ENCODE measurements at places on chromosomes 4 and X.
A peak's percentile ranks its signal among the peaks of the same experiment; 100 is the strongest.

- DNase-seq: no peak
Measured at GRCh38 chrX:16469870-16470269, 180.1 kb upstream of the S100G start.

DNA sequence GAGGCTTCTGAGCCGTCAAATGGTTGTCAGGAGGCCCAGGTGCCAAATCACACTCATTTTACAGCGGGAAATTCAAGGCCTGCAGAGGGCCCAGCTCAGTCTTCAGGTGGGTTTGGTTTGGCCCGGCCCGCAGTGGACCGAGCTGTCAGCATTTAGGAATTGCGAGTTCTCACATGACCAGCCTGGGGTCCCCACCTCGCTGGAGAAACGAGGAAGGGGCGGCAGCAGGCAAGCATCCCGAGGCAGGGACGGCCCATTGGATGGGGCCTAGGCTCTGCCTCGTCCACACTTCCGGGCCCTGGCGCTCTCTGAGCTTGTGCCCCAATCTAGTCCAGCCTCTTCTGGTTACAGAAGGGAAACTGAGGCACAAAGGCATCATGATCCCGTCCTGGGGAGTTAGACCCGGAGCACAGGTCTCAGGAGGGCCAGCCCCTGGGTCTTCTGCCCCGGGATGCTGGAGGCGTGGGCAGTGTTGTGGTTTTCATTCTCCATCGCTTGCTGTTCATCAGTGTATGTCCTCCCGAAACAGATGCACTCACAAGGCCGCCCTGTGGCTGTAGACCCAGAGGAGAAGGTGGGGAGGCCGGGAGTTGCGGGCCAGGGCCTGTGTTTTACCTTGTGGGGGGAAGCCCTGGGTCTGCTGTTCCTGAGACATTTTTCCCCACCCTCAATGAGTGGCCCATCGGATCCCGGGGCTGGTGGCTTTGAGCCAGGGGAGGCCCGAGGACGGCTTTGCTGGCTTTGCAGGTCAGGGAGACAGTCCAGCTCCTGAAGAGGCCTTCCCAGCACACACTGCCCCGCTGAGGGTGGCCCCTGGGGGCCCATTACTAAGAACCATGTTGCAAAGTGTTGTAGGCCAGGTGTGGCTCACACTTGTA, 8.9 kb downstream of the PSAPL1 start:
- no peak for DNase-seq

DNA sequence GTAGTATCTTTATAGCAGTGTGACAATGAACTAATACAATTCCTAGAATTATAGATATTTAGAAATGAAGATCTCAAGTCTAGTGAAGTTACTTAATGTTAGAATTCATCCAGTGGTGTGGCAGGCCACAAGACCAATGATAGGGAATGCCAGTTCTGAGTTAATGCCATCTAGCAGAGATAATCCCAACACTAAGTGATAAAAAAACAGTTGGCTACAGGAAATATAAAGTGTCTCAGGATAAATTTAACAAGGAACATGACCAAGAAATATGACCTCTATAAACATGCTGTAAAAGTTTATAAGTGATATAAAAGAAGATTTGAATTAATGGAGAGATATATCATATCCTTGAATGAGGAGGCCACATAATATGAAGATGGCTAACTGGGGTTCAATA, 1790.5 kb upstream of the ADGRL3 start:
- DNase-seq: no peak

DNA sequence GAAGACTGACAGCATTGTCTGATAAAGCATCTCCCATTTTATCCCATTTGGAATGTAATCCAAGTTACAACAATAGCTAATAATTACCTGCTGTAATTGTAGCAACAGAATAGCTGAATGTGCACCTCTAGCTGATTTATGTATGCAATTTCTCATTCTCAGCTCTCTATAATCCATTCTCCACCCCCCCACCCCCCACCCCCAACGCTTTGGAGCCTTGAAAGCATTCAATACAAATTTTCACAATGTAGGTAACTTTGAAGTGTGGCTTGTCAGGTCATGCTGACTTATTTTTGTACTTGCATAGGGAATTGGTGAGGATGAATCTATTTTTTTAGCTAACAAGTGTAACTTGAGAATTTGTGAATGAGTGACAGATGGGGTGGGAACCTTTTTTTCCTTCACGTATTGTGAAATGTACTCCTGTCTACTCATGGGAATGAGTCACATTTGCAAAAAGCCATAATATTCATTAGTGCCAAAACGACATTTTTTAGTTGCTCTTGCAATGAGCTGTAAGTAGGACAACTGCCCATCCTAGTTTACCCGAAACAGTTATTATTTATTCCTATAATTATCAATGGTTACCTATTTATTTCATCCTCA, 159.3 kb downstream of the PALLD start:
- DNase-seq: peak; percentile 49

- no peak for DNase-seq
Measured at GRCh38 chr4:138297743-138298405, 55.7 kb upstream of the SLC7A11 start.

- no peak for DNase-seq
Measured at GRCh38 chr4:26175006-26175786, 145.6 kb upstream of the RBPJ start.

DNA sequence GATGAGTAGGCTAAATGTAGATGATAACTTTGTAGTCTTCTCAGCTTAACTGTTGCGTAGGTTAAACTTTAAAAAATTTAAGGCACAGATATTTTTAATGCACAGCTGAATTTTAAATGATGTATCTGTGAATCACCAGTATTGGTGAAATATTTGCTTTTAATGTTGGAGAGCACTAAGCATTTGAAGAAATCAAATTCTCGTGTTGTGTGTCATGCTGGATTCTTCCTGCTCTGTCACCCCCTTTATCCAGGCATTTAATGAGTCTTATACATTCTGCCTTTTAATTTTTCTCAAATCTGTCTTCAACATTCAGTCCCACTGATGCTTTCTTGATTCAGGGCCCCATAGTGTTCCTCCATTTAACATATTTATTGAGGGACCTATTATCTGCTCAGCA, 76.7 kb downstream of the SLC4A4 start:
- no peak for DNase-seq

GRCh38 chrX:150899191-150899757, 806 bp upstream of the CD99L2 start:
- no peak for DNase-seq

- DNase-seq: no peak
Measured at GRCh38 chr4:101791182-101791558, 640 bp downstream of the BANK1 start.

- DNase-seq: no peak
Measured at GRCh38 chrX:9681011-9681410, 84.6 kb downstream of the GPR143 start.

- no peak for DNase-seq
Measured at GRCh38 chr4:120526033-120526432, 396.5 kb downstream of the PRDM5 start.

DNA sequence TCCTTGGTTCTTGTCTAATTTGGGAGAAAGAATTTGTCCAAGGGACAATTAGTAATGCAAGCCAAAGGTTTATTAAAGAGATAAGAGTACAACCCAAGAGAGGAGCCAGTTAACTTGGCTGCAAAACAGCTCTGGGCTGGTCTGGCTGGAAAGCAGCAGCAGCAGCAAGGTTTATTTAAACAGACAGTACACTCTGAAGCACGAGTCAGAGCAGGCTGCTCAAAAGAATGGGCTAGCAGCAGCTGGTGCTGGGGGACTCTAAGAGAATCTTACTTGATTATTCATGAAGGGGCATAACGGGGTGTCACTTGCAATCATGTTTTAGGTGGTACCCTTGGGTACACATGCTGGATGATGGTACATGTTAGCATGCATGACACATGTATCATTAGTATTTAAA, 17.1 kb upstream of the CT47C1 start:
- DNase-seq: no peak

DNA sequence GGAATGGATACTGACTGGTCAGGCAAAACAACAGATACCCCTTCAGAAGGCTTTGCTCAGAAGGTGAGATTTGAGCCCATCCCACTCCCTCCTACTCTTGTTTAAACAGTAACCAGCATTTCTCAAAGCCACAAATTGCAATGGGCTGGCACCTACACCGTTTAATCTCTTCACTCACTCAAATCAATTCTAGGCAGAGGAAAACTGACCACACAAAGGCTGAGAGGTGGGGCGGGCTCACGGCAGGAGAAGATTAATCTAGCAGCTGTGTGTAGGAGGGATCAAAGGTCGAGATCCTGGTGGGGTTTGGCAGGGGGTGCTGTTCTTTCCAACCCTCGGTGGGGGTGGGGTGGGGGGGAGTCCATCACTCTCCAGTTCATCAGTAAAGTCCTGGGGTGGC, 622.4 kb downstream of the BCOR start:
- no peak for DNase-seq

DNA sequence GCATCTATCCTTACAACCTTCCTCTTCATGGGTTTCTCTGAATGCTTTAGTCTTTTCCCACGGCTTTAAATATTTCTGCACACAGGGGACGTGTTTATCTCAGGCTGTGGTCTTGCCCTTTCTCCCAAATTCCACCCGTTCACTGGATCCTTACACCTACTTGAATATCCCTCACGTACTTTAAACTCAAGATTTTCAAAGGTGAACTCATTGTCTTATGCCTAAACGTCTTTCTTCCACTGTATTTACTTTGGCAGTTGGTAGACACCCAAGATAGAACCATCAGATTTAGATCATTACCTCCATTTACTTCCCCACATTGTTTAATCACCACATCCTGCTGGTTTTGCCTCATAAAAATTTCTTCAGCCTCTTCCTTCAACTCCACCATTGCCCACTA, 269.2 kb downstream of the CBLL2 start:
- DNase-seq: no peak

GRCh38 chrX:152991123-152991522, 2.8 kb downstream of the PNMA5 start:
- DNase-seq: no peak

DNA sequence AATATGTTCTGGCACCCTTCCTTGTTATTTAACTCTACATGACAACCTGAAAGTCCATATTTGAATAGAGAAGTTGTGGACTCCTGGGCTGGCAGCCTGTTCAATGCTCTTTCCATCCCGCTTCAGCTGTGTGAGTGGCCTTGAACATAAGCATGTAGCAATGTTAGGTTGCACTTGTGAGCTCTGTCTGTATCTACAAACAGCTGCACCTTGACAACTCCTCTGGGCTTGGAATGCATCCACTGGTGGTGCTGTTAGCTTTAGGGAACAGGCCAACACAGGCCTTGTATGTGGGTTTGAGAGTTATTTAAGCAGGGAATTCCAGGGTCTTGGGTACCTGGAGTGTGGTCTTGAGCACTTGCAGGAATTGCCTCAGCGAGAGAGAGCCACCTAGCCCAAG, 141.2 kb downstream of the DTHD1 start:
- no peak for DNase-seq

- DNase-seq: no peak
Measured at GRCh38 chrX:1521459-1521956, 15.5 kb downstream of the P2RY8 start.

GRCh38 chr4:176271749-176272148, 2.7 kb upstream of the ASB5 start:
- DNase-seq: no peak

GRCh38 chrX:33188286-33188685, 23.1 kb downstream of the DMD start:
- DNase-seq: no peak

DNA sequence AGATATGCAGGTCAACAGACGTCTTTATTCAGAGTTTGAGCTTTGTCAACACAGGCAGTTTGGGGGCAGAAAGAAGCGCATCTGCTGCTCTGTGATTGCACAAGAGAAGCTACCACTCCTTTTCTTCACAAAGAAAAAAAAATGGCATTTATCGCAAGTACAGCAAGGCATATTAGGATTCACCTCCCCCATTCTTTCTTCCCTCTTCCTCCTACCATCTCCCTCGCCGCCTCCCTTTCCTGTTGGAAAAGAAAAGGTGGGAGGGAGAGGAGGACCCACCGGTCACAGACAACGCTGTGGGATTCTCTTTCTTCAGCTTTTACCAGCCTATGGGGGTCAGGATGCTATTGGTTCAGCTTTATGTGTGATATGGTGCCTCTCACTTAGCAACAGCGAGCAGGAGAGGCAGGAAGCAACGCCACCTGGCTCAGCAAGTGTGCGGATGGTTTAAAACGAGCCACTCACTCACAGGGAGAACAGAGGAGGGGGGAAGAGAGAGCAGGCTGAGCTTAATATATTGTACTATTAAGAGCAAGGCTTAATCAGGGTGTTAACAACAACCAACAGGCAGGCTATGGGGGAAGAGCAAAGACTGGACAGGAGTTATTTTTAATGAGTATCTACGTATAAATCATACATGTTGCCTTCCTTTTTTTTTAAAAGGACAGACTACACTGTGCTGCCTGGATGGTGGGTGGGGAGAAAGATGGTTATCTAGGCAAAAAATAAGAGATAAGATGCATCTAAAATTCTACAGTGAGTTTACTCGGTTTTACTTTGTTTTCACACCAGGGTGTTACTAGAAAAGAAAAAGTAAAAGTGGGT, 104.7 kb downstream of the MAML3 start:
- DNase-seq: peak; percentile 84

- no peak for DNase-seq
Measured at GRCh38 chr4:56742080-56742871, 61.2 kb upstream of the HOPX start.

- no peak for DNase-seq
Measured at GRCh38 chr4:95162867-95163266, 385.9 kb downstream of the UNC5C start.

DNA sequence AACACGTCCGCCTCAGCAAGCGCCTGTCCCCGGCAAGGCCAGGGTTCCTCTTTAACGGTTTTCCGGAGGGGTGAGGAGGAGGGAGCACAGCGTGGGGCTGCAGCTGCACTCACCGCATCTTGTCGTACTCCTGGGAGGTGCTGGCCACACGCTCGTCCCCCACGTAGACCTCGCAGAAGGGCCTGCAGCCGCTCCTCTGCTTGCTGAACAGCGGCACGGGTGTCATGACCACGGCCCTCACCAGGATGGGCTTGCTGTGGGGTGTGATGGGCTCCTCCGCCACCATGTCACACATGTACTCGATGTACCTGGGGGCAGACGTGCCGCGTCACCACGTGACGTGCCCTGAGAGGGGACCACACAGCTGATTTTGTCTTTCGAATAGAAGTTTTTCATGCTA, 51.6 kb upstream of the CPLX1 start:
- no peak for DNase-seq

GRCh38 chr4:176525576-176525975, 205.8 kb downstream of the SPCS3 start:
- no peak for DNase-seq
